ENCODE measurements at places on chromosomes 11 and 22. TPM values are rescaled to one million over a fixed set of nuclear protein-coding genes. Genes with fewer than 3 reads are reported as not detected.
A peak's percentile ranks its signal among the peaks of the same experiment; 100 is the strongest.

The MYO7A gene
- 6.1 TPM for polyA plus RNA-seq

The APOL4 gene
- polyA plus RNA-seq = 4.6 TPM

The BCO2 gene
- 3.5 TPM for polyA plus RNA-seq

GRCh38 chr11:9851366-9851765 lies 187.5 kb downstream of the SWAP70 start:
- DNase-seq = no peak

GRCh38 chr22:25406510-25407210 lies 157.8 kb upstream of the GRK3 start:
- no peak for DNase-seq

- DNase-seq = no peak
These were observed 23.3 kb upstream of the PPP6R3 start for GRCh38 chr11:68436985-68437926.

GRCh38 chr11:79503028-79503427 lies 62.2 kb upstream of the TENM4 start:
- no peak for DNase-seq

DNA sequence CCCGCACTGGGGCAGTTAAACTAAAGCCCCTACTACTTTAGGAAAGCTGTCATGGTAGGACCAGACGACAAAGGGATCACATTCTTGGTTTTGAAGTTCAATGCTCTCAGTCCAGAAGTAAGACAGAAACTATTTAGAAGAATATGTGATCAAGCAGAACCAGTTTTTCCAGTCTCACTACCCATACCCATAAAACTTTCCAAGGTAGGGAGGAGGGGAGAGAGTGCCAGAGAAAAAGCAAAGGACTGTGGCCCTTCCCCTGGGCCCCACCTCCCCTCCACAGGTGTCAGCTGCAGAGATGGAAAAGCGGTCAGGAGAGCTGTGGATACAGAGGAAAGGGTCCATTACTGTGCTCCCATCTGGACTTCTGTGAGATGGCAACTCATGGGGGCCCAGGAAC lies 587.1 kb downstream of the SOX6 start:
- DNase-seq = no peak

- no peak for DNase-seq
These were observed 3.7 kb upstream of the MTFP1 start for GRCh38 chr22:30421695-30422480.

DNA sequence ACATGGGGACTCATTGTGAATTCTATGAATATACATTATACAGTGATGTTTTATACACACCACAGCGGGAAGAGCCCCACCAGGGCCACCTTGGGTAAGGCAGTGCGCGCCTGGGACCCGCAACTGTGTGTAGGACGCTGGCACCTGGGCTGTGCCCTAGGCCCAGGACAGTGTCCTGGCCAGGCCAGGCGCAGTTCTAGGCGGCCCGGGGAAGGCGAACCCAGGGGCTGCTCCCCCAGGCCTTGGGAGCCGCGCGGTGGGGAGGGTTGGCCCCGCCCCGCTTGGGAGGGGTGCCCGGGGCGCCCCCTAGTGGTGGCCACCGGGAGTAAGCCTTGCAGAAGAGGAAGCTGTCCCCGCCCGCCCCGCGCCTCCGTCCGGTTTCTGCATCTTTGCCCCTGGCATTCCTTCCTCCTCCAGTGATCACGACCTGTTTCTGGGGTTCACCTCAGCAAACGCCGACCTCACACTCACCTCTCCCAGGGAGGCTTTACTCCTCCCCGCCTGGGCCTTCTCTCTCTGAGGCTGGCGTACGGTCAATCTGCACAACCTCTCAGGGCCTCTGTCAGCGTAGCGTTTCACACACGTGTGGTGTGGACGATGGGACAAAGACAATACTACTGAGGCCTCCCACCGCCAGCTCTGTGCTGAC lies 9.5 kb upstream of the EHD1 start:
- peak; percentile 63 for DNase-seq

Data from renal cortex interstitium (tissue), 15 donors.